ENCODE measurements at places on chromosomes 4 and X.

DNA sequence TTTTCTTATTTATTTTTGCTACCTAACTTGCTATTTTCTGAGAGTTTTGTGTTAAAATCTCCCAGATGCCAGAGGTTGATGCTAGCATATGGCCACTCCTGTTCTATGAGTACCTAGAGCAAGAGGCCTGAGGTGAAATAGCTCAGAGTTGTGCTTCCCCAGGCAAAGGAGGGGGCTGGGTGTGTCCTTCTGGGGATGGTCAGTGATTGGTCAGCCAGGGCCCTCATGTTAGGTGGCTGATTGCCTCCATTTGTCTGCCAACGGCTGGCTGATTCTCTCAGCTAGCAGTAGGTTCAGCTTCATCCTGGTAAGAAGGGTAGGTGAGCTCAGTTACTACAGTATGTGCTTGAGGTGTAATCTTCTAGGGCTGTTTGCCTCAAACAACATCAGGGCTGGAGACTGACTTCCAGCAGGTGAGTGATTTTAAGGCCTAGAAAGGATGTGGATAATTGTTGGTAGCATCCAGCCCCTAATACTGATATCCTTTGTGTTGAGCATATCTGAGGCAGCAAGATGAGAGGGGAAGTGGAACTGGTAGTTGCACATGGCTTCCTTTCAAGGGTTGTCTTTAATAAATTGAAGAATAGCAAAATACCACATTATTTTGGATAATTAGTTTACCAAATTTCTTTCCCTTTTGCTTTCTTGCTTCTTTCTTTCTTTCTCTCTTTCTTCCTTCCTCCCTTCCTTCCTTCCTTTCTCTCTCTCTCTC is 62.5 kb upstream of the RHOH start:
- DNase-seq: no peak

- DNase-seq: no peak
Observed at GRCh38 chrX:20267931-20268701, 1.4 kb upstream of the RPS6KA3 start.

DNA sequence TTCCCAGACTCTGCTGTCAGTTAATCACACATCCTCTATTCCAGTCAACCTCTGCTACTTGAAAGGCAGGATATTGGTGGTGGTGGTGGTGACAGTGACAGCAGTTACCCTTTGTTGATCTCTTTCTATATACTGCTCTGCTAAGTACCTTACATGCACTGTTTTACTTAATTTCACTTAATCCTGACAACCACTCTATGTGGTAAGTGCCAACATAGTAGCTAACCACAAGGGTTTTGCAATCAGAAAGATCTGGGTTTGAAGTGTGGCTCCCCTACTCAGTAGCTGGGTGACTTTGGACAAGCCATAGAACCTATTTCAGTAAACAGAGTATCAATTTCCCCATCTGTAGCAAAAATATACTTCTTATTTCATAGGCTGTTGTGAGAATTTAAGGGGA is 24.2 kb upstream of the F9 start:
- DNase-seq: no peak

DNA sequence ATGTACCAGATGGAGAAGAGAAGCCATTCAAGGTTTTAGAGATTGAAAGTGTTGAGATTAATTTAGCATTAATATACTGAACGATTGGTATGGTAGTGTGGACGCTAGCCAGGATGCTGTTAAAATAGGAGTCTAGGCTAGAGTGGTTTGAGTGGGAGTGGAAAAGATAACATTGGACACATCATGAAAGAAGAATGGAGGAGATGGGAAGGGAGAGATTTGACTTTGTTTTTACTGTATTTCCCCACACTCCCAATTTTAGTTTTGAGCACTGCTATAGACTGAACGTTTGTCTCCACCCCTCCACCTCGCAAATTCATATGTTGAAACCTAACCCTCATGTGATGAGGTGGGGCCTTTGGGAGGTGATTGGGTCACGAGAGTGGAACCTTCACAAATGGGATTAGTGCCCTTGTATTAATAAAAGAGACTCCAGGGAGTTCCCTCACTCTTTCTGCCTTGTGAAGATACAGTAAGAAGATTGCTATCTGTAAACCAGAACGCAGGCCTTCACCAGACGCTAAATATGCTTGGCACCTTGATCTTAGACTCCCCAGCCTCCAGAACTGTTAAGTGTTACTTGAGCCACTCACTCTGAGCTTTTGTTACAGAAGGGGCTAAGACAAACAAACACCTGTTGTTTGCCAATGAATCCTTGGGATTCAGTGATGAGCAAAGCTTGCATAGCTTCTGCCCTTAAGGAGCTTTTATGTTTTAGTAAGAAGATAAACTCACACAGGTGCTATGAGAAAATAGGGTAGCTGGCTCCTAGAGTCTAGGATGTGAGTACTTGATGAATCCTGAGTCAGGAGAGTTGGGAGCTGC is 25.8 kb downstream of the USP9X start:
- DNase-seq: no peak

GRCh38 chrX:29542152-29542551 is 673.2 kb upstream of the MAGEB2 start:
- DNase-seq: no peak

- DNase-seq: no peak
Observed at GRCh38 chr4:140641789-140642439, 73.2 kb upstream of the UCP1 start.

DNA sequence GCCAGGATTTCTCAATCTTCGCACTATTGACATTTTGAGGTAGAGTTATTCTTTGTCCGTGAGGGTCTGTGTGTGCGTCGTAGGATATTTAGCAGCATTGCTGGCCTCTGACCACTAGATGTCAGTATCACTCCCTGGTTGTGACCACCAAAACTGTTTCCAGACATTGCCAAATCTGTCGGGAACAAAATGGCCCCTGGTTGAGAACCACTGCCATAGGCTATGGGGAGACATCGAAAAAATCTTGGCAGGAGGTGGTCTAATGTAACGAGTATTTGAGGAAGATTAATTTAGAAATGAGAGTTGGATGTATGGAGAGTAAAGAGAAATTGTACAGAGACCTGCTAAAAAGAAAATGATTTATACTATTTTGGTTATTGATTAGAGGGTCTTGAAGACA is 108.4 kb downstream of the DOCK11 start:
- peak; percentile 83 for DNase-seq

DNA sequence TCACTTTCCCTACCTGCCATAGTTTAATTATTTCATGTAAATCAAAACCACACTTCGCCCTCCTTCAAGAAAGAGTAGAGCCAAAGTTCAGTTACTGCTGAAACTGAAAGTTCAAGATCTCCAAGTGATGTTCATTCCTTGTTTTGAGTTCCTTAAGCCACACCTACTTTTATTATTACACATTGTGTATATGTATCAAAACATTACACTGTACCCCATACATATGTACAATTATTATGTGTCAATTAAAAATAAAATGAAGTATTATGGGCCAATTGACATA is 892.3 kb upstream of the NDST4 start:
- DNase-seq: no peak

DNA sequence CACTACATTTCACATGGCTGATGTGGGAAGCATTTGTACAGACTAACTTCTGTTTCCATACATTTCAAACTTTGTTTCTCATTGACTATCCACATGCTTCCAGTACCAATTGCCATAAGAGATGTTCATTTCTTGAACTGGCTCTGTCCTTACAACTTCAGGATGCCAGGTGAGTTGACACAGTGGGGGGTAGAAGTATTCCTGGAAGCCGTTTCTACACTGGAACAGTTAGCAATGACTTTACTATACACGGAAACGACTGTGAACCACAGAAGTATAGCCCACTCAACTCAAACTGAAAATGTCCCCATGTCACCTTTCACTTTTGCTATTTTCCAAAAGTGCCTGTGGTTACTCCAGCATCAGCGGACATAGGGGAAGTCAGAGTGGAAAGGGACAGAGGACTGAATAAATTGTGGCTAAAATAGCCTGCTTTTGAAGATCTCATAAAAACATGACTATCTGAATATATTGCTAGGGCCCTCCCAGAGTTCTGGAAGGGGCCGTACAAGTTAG is 38.0 kb upstream of the DSPP start:
- DNase-seq: no peak

- DNase-seq: no peak
Observed at GRCh38 chr4:3285558-3286334, 7.1 kb upstream of the RGS12 start.

GRCh38 chrX:107440692-107441091 is 8.8 kb upstream of the FRMPD3 start:
- DNase-seq: no peak

DNA sequence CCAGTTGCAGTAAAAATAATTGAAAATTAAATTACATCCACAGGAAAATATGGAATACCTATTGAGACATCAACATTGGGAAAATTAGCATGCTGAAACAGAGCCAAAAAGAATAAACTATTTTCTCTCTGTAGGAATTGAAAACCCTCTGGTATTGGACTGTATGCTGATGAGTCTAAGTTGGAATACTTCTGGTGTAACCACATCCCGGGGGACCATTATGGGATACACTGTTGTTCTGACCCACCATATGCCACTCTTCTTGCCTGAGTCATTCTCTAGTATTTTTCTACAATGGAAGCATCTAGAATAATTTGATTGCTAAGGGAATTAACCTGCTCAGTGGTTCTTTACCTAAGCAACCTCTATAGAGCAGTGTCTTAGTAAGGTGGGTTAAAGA is 640.7 kb upstream of the AGA start:
- DNase-seq: no peak

DNA sequence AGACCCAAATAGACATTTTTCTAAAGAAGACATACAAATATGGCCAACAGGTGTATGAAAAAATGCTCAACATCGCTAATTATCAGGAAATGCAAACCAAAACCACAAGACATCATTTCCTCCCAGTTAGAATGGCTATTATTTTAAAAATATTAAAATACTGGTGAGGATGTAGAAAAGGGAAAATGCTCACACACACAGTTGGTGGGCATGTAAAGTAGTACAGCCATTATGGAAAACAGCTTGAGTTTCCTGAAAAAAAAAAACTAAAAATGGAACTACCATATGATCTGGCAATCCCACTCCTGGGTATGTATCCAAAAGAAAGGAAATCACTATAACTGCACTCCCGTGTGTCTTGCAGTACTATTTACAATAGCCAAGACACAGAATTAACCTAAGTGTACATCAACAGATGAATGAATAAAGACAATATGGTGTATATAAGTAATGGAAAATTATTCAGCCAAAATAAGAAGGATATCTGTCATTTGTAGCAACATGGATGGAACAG is 128.9 kb upstream of the DKK2 start:
- no peak for DNase-seq

DNA sequence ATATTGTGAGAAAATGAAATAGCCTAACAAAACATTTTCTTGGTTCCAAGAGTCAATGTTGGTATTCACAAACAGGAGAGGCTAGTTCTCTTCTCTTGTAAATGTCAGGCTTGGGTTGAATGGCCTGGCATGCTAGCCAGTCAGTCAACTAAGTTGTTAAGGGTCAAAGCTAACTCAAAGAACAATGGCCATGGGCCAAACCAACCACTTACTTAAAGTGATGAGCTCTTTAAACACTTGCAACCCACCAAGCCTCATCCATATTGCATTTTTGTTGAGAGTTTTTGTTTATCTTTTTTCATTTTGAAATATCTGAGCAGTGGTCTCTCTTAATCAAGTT is 394.5 kb downstream of the RAB28 start:
- DNase-seq: no peak

DNA sequence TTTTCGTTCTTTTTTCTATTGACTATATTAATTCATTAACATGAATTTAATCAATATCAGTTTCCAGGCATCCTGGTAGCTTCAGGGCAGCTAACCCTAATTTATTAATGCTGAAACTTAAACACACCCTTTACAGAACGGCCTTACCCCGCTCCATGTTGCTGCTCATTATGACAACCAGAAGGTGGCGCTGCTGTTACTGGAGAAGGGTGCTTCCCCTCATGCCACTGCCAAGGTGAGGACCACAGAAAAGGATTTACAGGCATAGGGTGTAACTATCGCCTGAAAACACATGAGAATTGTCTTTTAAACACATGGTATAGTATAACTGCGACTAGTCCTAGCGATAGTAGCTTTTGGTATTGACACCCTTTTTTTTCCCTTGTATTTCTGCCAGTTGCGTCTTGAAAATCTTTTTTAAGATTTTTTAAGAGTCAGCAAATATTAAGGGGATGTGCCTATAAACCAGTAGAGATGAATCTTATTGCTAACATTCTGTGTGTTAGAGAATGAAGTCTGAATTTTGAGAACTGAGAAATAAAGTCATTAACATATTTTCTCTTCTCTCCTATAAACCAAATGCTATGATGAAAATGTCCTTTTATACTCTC is 229.0 kb downstream of the ANK2 start:
- peak; percentile 84 for DNase-seq

GRCh38 chr4:10021653-10022023 is 341 bp upstream of the SLC2A9 start:
- DNase-seq: no peak

DNA sequence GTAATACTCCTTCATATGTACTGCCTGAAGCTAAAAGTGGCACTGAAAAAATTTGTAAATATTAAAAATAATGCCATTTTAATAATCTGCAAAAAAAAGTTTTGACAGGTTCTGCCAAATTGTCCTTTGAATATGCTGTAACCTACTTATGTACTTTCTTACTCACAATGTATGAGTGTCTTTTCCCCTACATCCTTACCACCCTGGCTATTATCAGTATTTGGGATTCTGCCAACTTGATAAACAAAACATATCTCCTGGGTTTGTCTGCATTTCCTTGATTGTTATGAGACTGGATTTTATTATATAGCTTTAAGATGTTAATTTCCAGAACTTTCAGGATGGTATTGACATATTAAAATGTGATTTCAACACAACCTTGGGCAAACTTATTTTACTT is 187.9 kb downstream of the CHM start:
- DNase-seq: no peak

DNA sequence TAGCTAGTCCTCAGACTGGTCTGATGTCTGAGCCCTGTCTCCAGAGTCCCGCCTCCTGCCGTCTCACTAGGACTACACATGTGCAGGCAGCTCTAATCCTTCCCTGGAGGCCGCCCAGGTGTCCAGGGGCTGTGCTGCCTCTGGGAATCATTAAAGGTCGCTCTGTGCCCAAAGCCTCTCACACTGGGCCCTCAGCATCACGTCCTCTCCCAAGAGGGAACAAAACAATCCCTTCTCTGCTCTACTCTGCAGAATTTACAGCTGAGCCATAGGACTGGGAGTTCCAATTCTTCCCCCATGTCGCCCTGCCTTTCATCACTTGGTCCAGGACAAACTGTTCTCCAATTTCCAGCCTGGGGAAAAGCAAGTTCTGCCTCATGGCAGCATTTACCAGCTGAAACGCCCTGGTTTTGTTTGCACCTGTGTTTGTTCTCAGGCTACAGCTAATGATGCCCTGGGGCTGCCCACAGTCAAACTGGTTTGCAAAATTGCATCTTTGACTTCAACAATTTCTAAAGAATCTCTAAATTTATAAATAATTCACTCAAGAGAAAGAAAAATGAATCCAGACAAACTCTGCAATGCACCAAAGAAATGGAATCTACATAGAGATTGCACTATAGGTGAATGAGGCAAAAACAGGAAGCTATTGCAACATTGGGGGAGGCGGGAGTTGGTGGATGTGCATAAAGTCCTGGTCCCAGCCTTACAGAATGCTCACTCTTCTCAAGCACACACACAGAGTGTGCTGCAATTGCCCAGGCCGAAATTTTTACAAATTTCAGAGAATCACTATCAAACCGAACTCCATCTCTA is 7.2 kb upstream of the MRFAP1 start:
- DNase-seq: no peak
